H7 (cell line): ENCODE measurements at places on chromosomes 4 and X. TPM values are rescaled to one million over a fixed set of nuclear protein-coding genes. Genes with fewer than 3 reads are reported as not detected.

- no peak for DNase-seq
Measured at GRCh38 chr4:102533904-102534303, 32.7 kb downstream of the NFKB1 start.

- peak; percentile 64 for DNase-seq
Measured at GRCh38 chr4:150581641-150582051, 305 bp upstream of the MAB21L2 start.

GRCh38 chr4:113908829-113909228 lies 70.6 kb downstream of the ARSJ start:
- DNase-seq = no peak

- no peak for DNase-seq
Measured at GRCh38 chr4:152245680-152246079, 290.2 kb downstream of the FBXW7 start.

- DNase-seq = no peak
Measured at GRCh38 chr4:53371049-53371448, 5.2 kb upstream of the SCFD2 start.

GRCh38 chr4:77845400-77845799 lies 17.2 kb upstream of the MRPL1 start:
- DNase-seq = no peak

DNA sequence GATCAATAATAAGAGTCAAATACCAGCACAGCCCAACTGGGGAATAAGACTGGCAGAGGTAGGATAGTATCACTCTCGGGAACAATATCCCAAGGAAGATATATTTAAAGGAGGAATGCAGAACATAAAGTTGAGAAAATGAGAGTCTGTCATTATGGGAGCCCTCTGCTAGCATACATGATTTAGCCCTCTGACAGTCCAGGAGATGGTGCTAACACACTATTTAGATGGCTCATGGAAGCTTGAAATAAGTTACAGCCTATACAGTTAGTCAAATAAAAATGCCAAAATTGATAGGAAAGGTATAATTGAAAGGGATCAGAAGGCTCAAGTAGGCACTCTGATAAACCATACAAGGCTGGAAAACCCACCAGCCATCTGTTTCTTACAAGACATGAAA lies 201.0 kb upstream of the NEIL3 start:
- no peak for DNase-seq

- no peak for DNase-seq
Measured at GRCh38 chr4:81667539-81667938, 195.8 kb upstream of the RASGEF1B start.

- DNase-seq = peak; percentile 41
Measured at GRCh38 chrX:151359931-151360871, 36.8 kb upstream of the VMA21 start.

DNA sequence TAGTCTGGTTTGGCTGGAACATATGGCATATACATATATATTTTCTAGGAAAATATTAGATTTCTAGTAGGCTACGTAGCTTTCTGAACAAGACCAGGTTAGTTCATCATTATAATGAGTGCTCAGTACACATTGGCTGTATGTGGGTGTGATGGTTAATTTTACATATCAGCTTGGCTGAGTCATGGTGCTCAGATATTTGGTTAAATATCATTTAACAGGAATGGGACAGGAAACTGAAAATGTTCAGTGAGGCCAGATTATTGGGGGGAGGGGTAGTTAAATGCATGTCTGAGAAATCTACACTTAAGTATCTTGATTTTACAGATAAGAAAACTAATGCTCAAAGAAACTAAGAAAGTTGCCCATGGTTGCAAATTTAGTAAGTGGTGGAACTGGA lies 160.1 kb downstream of the RBMX2 start:
- DNase-seq = no peak

GRCh38 chr4:4247696-4248028 lies 361 bp downstream of the TMEM128 start:
- no peak for DNase-seq

- no peak for DNase-seq
Measured at GRCh38 chr4:108453366-108453765, 167.0 kb upstream of the RPL34 start.

DNA sequence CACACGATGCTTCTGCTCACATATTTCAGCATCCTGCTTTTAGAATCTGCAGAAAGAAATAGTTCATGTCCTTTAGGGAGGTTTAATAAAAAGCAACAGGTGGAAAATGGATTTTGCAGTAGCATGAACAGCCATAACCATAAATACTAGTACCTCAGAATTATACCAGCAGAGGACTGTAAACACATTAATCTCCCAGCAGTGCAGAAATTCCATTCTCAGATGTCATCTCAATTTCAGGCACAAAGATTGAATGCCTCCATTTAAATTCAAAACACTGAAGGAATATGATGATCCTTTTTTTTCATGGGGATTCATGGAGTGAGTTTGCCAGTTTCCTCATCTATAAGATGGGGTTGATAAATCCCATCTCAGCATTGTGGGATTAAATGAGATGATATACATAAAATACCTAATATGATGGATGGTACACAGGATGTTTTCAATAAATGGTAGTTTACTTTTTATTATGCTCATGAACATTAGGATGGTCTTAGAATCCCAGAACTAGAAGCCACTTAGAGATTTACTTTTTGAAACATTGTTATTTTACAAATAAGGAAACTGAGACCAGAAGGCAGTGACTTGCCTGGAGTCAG lies 566 bp upstream of the LIMCH1 start:
- DNase-seq = no peak

GRCh38 chr4:16250661-16251365 lies 24.5 kb upstream of the TAPT1 start:
- DNase-seq = no peak

- DNase-seq = peak; percentile 79
Measured at GRCh38 chr4:80197601-80198440, 518 bp downstream of the PRDM8 start.

DNA sequence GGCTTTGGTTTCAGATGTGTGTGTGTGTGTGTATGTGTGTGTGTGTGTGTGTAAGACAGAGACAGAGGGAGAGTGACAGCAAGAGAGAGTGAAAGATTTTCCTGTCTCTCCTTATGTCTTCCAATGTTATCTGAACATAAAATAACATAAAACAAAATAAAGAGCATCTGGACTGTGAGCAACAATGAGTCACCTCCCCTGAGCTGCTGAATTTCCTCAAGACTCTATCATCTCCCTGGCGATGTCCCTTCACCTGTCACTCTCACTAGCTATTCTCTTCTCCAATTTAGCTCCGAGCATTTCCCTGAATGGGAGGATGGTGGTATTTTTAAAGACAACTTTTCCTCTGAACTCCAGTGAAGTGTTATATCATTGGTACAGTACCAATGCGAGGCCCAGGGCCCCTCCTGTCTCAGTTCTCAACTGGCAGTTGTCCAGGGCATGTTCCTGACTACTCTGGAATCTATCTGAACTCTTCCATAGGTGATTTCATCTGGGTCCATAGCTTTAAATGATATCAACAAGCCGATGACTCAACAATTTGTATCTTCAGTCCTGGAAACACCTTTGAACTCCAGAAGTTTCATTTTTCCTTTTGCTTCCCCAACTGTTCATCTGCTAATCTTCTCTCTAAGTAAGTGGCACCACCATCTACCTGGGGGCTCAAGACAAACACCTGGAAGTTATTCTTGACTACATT lies 195.0 kb upstream of the CLNK start:
- no peak for DNase-seq

DNA sequence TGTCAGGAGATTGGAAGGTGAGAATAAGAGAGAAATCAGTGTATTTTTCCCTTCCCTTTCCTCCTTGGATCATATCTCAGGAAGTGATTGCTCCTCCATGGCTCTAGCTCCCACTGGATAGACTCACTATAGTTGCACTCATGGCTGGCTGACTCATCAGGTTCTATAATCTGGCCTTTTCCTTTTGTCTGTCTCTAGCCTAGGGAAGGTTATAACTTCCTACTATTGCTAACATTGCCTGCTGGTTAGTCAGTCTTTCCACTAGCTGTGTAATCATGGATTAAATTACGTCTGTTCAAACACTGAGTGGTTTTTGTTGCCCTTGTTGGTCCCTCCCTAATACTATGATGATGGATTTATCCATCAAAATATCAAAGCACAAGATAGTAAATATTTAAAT lies 195.5 kb upstream of the VEGFC start:
- no peak for DNase-seq

LYAR gene
- 31.1 and 39.9 TPM in 2 replicates for total RNA-seq

CHIC1 gene
- total RNA-seq = 9.6 and 9.9 TPM in 2 replicates

ENAM gene
- not detected in 2 replicates for total RNA-seq

IL13RA2 gene
- total RNA-seq = not detected in 2 replicates

NLGN4X gene
- 38.0 and 58.6 TPM in 2 replicates for total RNA-seq

FAM13A gene
- 7.1 and 13.9 TPM in 2 replicates for total RNA-seq

IL3RA gene
- 0.07 TPM in 1 of 2 replicates, not detected in the other for total RNA-seq
